ENCODE measurements at places on chromosomes 3 and 15.

- no peak for DNase-seq
These were observed 40.0 kb downstream of the FMN1 start for GRCh38 chr15:33154351-33155166.

- no peak for DNase-seq
These were observed 30.4 kb upstream of the FBLN2 start for GRCh38 chr3:13518516-13518953.

GRCh38 chr3:127750226-127751031, 71.9 kb downstream of the MGLL start:
- no peak for DNase-seq

GRCh38 chr3:15635121-15635661, 33.6 kb downstream of the BTD start:
- DNase-seq = no peak

DNA sequence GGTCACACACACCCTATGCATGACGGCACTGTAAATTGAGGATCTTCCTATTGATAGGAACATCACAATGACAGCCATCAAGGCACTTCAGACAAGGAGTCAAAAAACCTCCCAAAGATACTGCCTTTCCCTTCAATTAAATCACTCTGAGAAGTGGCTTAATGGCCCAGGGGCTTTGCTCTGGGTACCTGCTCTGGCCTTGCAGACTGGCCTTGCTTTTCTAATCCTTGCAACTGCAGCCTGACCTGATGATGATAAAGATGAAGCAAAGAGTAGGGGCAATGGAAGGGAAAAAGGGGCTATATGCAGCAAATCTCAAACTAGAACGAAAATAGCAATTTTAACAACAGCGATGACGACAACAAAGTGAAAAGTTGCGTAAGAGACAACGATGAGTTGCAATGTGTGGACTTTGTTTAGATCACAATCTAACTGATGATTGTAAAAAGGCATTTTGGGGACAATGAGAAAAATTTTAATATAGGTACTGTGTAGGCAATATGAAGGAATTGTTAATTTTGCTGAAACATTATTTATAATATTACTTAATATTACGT, 14.6 kb downstream of the ADAMTS9 start:
- no peak for DNase-seq

DNA sequence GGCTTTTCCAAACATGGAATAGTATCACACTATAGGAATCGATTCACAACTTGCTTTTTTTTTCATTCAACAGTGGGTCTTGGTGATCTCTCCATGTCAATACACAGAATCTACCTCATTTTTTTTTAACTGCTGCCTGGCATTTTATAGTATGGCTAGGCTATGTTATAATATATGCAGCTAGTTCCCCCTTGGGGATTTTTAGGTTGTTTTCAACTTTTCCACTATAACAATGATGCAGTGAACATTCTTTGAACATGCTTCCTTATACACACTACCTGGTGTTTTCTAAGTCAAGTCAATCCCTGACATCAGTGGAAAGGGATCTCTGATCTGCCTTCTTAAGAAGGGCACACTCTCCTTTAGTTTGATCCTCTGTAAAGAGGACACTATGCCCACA, 46.5 kb upstream of the PLXND1 start:
- no peak for DNase-seq

DNA sequence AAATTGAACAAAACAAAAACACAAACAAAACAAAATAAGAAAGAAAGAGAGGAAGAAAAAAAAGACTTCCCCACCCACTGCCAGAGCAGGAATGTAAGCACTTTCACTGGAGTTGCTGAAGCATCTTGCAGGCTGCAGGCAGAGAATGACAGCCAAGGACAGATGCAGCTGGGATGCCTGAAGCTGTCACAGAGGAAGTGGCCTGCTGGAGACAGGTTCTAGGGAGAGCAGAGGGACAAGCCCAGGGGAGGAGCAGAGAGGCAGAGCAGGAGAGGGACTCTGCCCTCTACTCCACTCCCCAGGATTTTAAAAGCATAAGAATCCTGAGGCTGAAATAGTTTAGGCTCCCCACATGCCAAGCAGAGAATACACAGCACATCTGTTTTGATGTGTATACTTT, 326.2 kb downstream of the TUSC7 start:
- DNase-seq = no peak

DNA sequence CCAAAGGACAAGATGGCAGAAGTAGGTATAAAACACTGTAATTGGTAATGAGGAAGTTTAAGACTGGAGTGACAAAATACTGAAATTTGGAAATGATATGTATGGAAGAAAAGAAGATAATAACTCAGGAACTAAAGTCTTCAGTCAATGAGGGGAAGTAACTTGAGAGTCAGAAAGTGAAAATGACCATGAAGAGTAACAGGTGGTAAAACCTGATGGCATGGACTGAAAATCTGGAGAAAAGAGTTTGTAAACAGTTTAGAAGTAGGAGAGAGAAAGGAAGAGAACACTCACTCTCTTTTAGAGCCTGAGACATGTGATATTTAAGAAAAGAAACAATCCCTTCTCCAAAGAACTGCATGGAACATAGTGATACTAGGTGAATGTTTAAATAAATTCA, 387.9 kb downstream of the PYDC2 start:
- DNase-seq = no peak

DNA sequence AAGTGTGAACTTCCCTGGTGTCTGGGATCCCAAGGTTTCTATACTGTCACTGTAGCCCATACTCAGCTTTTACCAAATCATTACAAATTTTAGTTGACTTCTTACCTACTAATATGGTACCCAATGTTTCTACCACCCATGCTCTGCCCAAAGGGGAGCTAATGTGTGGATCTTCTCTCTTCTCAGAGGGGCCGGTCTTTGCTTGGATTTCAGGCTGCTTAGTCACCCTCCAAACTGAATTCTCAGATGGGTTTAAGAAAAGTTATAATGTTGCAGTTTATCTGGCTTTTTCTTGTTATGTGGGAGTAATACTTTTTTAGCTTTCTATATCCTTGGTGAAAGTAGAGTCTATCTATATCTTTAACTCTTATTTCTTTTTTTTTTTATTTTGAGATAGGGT, 67.1 kb upstream of the AKAP13 start:
- no peak for DNase-seq

GRCh38 chr3:107241217-107241616, 136.0 kb upstream of the CCDC54 start:
- DNase-seq = no peak

DNA sequence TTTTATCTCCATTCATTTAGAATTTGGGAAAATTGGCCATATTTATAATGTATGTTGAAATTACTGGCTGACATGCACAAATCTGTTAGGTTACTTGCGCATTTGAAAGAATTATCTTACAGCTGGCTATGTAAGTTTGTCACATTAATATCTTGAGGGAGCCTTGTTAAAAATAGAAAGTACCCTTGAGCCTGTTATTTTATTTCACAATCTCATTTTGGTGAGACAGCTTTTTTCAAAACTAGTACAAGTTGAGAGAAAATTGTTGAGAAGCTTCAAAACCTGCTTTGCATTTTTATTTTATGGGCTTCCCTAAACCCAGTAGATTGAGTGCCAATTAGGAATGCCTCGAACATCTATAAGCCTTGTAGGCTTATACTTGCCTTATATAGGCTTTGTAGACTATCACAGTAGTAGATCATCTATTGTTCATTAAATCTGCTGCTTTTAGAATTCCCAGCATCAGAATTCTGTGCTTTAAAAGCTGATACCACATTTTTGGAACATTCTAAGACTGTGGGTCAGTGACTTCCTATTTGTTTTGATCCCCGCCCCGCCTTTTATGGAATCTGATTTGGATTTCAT, 6.3 kb downstream of the IDH3A start:
- DNase-seq = no peak

DNA sequence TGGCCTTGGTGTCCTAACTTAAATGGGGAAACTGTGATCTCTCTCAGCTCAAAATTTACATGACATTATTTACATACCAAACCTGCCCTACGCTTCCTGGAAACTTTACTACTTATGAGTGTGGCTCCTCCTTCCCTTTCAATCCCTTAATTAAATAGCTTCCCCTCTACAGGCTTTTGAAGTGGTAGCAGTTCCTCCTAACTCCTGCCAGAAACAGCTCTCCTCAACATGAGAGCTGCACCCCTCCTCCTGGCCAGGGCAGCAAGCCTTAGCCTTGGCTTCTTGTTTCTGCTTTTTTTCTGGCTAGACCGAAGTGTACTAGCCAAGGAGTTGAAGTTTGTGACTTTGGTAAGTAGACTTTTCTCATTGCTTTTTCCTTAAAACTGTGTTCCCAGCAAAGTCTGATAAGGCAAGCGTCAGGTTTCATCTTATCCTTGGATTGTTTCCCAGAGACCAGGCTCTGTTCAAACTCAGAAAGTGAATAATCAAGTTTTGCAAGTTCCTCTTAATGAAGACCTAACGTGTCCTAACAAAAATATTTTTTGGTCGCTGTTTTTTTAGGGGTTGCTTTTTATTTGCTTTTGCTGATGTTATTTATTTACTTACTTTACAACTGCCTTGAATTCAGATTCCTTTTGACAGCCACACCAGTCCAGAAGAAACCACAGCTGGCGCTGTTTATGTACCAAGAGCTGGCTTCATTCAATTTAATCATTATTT, at the start of gene ACP3:
ACP3 (plus strand) TSS at position 179 of the 720 bp plus-strand sequence; CDS start at position 229, 50 bp downstream.
- DNase-seq = no peak

DNA sequence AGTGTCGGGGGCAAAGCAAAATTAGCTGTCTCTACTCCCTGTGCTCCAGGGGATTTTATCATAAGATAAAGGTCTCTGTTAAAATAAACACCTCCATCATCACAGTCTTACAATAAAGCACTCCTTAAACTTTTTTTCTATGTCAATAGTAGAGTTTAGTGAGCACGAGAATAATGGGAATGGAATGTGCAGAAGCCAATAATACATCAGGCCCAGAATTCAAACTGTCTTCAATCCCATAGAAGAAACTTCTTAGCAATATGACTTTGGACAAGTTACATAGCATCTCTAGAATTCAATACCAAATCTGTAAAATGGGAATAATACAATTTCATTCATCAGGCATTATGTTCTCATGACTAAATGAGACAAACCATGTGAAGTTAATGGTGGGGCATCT, 49.0 kb upstream of the EPHA3 start:
- no peak for DNase-seq

- DNase-seq = no peak
These were observed 20.4 kb downstream of the GOLM2 start for GRCh38 chr15:44308889-44309288.

- DNase-seq = no peak
These were observed 930.7 kb downstream of the ZPLD1 start for GRCh38 chr3:103365467-103365866.

DNA sequence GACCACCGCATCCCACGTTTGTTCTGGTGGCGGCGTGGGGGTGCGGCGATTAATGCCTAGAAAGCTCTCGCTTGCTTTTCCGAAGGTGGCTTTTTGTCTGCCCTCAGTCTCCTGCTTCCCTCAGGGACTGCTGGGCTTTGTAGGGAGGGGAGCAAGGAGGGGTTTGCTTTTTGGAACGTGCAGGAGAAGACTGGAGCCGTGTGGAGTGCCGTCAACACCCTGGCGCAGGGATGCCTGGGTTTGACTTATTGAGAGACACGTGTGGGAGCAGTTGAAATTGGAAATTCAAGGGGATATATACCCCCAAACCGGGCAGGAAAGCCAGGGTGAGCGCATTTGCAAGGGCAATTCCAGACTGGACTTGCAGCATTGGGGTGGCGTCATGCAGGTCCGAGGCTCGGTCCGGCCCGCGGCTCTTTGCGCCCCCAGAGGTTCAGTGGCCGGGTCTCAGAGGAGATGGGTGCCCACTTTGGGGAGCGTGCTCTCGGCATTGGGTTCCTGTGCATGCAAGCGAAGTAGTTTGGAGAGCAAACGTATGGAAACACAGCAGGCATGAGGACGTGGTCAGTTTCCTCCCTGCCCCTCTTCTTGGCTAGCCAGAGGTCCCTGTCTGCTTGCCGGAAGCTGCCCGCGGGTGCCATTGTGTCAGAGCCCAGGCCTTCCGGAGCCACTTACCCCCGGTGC, 2.1 kb downstream of the EPHB1 start:
- no peak for DNase-seq

- DNase-seq = no peak
These were observed 651.9 kb upstream of the BCHE start for GRCh38 chr3:166488977-166489672.

Measured in activated T-cell treated with anti-CD3 and anti-CD28 coated beads for 4 hours (primary cell).